Esophagus muscularis mucosa (tissue), 4 donors: ENCODE measurements at places on chromosomes 6 and 20. TPM values are rescaled to one million over a fixed set of nuclear protein-coding genes. Genes with fewer than 3 reads are reported as not detected.

The SLC22A3 gene
- 17.4 TPM for total RNA-seq

DNA sequence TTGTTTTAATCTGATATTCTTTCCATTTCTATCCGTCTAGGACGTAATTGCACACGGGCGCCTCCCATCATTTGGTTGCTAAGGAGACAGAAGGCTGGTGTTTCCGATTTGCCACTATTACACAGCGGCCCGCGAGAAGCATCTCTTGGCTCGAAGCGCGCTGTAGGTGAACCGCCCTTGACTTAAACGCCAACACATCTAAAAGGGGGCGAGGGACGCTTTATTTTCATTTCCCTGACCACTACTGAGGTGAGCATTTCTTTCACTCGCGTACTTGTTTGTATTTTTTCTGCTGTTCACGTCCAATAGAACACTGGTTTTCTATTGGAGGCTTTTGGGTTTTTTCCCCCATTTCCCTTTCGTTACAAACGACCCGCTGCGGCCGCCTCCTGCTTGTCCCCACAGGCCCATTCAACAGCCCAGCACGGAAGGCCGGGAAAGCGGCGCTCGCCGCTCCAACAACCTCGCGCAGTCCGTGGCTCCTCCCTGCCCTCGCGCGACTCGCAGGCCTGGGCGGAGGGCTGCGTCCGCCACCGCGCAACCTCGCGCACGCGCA, 505 bp upstream of the WRNIP1 start:
- DNase-seq: no peak

DNA sequence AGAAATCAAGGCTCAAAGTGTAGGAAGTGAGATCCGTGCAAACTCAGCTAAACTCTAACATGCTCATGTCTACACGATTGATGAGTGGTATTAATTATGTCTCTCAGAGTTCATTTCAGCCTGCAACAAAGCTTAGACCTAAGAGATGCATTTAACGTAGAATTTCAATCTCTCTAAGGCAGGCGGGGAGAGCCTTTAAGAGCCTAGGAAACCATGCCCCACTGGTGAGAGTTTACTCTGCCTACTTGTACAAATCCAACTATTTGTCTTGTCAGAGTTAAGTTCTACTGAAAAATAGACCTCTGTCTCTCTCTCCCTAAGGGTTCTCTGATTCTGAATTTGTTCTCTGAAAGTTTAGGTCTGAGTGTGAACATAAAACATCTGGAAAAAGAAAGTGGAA, 100.9 kb downstream of the SPTLC3 start:
- no peak for DNase-seq

DNA sequence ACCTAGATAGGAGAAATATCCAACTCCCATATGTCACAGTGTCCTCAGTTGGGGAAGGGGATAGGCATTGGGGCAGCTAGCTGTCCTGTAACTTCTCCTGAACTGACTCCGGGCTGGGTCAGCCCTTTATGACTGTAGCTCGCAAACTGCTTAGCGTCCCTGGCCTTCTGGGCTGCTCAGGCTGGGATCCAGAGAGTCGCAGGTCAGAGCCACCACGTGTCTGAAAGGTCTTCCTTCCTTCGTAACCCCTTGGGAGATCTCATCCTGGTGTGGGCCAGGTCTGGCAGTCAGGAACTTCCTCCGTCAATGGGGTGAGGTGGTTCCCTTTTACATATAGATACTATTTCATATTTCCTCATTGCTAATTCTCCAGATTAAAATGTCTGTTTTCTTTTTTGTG, 28.8 kb upstream of the HINT3 start:
- DNase-seq: no peak
